ENCODE measurements at places on chromosomes 11 and 22.

DNA sequence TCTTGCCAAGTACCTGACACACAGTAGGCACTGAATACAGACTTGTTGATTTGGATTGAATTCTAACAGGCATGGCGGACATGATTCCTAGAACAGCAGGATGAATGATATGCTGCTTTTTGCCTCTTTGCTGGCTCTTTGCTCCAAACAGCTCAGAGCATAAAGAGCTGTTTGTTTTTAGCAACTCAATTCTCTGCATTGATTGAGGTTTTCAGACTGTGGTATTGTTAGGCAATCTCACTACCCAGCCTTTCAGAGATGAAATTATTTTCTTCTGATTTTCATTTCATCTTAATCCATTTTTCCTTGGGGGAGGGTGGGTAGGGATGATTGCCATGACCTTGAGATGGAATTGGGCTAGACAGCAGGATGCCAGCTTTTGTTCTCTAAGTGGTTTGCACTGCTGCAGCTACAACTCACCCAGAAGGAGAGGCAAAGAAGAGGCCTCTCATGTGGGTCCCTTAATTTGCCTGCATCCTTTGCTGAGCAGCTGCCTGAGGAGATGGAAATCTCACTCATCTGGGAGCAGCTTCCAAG is 20.5 kb downstream of the COA4 start:
- DNase-seq, result no peak

- no peak for DNase-seq
These were observed 7.0 kb downstream of the MS4A6A start for GRCh38 chr11:60175860-60176275.

- no peak for DNase-seq
These were observed 47.6 kb downstream of the BRD1 start for GRCh38 chr22:49779853-49780697.

GRCh38 chr11:80196932-80197554 is 756.2 kb upstream of the TENM4 start:
- peak; percentile 72 for DNase-seq

- DNase-seq, result peak; percentile 5
These were observed 75.9 kb downstream of the FAM83F start for GRCh38 chr22:40070701-40071100.

GRCh38 chr11:134753771-134754520 is 341.9 kb upstream of the B3GAT1 start:
- DNase-seq, result no peak

- DNase-seq, result no peak
These were observed 692 bp upstream of the MOB2 start for GRCh38 chr11:1487091-1487850.

GRCh38 chr22:48037618-48038017 is 1275.2 kb downstream of the TBC1D22A start:
- DNase-seq, result no peak

DNA sequence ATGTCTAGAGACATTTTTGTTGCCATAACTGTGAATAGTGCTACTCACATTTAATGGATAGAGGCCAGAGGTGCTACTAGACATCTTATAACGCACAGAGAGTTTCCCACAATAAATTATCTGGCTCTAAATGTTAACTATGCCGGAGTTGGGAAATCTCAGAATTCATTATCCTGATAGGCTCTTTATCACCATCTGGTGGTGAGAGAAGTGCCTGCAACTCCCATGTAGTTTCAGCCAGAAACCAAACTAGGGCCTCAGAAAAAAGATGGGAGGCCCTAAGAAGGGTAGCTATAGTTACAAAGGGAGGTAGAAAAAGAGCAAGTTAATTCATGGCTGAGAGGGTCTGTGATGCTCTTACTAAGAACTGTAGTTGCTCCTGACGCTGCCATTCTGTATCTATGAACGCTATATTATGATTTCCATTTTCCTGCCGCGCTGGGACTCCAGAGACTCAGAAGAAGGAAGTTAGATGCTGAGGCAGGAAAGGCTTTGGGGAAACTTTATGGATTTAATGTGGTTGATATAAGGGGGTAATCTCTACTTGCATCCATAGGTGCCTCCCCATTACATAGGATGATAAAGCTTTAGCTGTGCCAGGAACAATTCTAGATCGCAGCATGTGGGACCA is 22.9 kb upstream of the MRPL17 start:
- DNase-seq, result peak; percentile 44

DNA sequence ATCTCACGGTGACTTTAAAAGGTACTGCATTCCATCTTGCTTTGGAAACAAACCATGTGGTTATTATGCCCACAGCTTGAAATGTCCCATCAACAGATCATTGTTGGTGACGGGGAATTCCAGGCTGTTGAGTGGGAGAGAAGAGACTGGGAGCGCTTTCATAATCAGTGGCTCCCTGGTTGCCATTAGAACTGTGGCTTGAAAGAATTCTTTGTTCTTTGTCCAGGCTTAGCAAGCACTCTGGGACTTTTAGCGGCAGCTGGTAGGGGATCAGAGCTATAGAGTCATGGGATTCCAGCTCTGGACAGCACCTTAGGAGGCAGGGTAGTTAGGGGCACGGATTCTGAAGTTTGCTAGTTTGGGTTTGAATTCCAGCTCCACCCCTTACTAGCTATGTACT is 22.0 kb downstream of the MMP20 start:
- DNase-seq, result peak; percentile 66

DNA sequence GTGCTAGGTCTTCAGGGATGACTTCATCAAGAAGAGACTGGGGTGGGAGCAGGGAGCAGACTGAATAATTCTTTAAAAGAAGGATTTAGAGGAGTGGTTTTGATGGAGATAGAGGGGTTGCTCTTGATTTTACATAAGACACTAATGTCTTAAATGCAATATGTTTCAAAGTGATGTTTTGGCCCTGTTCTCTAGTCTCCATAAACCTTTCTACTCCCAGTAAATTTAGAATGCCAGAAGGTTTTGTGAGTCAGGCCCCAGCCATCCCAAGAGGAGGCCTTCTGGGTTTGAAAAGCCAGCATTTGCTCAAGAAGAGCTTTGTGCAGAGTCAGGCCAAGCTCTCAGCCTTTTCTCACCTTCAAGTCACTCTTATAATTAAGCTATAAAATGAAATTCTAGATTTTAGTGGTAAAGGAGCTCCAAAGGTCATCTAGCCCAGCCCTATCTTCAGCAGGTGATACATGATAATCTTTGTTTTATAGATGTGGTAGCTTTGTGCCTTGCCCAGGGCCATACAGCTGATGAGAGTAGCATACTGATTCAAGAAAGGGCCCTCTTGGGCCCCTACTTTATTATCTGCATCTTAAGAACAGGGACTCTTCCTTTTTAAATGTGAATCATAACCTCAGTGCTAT is 122.8 kb upstream of the MTNR1B start:
- DNase-seq, result no peak

DNA sequence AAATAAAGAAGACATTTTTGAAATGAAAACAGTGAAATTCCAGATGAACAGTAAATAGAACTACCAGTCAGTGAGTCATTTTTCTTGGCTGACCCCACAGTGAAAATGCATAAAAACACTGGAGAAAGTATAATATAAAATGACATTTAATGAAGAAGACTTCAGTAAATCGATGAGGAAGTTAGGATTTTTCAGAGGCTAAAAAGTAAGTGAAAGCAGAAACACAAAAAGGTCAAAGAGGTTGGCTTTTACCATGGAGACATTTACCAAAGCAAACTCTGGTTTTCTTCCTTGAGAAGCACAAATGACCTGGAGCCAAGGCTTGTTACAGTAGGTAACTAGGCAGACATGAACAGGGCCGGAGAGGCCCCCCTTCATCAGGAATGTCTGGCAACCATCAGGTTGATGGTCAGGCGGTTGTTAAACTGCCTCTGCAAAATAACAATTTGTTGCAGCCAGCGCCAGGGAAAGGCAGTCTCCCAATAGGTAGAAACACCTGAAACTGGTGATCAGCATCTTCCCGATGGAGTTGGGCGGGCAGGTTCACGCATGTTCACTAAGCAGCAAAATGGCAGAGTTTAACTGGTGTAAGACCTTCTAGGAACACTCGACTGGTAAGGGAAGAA is 16.7 kb upstream of the TMEM123 start:
- DNase-seq, result peak; percentile 59

GRCh38 chr11:77510095-77510494 is 36.2 kb upstream of the PAK1 start:
- DNase-seq, result peak; percentile 97

DNA sequence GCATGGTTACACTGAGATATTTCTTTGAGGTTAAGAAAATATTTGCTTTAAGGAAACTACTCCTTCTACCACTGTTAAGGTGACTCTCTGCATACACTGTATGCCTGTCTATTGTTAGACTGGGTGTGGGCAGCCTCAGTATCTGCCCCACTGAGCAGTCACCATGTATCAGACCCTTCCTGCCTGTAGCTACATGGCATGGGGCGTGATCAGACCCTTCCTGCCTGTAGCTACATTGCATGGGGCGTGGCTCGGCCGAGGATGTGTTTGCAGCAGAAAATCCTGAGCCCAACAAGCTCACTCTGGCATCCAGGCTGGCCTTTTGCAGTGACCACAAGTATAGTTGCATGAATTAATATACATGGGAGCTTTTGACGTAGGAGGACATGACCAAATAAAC is 669.4 kb downstream of the OPCML start:
- DNase-seq, result peak; percentile 75

GRCh38 chr22:42307806-42308563 is 37.5 kb upstream of the TCF20 start:
- no peak for DNase-seq

DNA sequence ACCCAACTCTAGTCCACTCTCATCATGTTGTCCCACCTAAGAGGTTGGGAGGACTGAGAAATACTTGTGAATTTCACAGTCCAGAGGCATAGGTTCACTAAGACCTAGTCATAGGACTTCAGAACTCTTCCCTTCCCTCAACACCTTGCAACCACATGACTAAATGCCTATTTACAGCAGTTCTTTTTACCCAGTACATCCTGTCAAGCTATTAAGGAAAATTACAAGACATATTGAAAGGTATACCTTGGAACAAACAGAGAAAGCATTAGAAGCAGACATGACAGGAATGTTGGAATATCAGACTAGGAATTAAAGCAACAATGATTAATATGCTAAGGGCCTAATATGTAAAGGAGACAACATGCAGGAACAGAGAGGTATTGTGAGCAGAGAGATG is 563.8 kb upstream of the LRRC4C start:
- DNase-seq, result no peak

- DNase-seq, result no peak
These were observed 4.2 kb downstream of the VPS26B start for GRCh38 chr11:134228625-134229024.

GRCh38 chr11:7569044-7569443 is 55.2 kb downstream of the PPFIBP2 start:
- DNase-seq, result no peak

DNA sequence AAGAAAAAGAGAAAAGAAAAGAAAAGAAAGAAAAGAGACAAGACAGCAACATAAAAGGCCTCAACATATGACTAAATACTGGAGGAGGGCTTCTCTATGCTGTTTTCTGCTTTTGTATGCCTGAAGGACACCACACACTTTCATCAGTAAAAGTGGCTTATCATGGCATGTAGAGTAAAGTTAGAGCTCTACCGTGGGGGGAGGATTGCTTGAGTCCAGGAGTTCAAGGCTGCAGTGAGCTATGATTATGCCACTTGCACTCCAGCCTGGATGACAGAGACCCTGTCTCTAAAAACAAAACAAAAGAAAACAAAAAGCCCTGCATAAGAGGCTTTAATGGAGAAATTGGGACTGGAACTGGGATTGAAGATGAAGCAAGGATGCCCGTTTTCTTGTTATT is 5.7 kb downstream of the PTS start:
- DNase-seq, result no peak

DNA sequence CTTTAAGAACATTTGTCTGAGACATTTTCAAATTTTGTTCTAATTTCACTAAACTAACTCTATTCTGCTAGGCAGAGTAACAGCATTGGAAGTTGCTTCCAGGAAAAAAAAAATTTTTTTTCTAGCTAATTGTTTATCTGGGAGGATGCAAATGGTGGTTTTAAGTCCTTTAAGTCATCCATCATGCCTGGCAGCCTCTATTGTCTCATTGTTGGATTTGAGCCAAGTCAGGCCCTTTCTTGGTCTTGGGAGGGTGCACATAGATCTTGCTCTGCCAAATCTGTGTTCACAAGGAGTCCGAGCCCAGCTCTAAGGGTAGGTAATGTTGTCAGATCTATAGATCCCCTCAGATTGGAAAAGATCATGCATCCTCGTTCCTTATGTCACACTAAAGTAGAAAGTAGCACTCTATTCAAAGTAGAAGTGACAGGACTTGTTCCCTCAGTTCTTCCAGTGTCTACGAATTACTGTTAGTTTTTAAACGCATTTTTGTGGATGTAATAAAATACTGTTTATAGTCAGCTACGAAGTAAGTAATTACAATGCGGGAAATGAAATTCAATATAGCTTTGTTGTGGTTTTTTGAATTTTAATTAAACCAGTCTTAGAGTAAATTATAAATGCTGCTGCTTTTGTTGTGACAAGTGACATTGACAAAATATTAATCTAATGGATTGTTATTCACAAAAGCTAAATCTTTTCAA is 166.0 kb upstream of the RASSF10 start:
- DNase-seq, result peak; percentile 47

GRCh38 chr11:15641271-15642045 is 526.7 kb downstream of the INSC start:
- no peak for DNase-seq

DNA sequence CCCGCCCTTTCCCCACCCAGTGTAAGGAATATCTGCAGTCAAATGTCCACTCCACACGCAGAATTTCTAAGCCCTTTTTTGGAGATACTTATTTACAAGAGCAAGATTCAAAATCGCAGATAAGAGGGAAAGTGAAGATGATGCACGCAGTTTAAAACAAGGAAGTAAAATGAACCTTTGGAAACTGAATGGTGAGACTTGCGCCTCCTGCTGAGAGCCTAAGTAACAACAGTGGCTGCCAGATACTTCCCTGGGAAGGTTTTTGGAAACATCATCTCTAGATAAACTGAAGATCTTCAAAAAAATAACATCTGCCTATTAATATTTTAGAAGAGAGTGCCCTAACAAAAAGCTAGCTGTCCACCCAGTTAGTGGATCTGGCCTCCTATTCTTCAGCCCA is 963.1 kb upstream of the FAT3 start:
- no peak for DNase-seq

GRCh38 chr11:124682443-124682842 is 8.7 kb downstream of the SPA17 start:
- DNase-seq, result no peak

- no peak for DNase-seq
These were observed 161.8 kb downstream of the IGLL1 start for GRCh38 chr22:23418159-23418788.

- DNase-seq, result no peak
These were observed 75.4 kb upstream of the RTL6 start for GRCh38 chr22:44573451-44573850.

GRCh38 chr11:35681163-35681767 is 18.7 kb downstream of the TRIM44 start:
- no peak for DNase-seq

Data from bronchial epithelial cell (primary cell).